ENCODE measurements at places on chromosomes 7 and 10.

- DNase-seq, result no peak
Measured at GRCh38 chr7:133676805-133677370, 424.0 kb downstream of the EXOC4 start.

DNA sequence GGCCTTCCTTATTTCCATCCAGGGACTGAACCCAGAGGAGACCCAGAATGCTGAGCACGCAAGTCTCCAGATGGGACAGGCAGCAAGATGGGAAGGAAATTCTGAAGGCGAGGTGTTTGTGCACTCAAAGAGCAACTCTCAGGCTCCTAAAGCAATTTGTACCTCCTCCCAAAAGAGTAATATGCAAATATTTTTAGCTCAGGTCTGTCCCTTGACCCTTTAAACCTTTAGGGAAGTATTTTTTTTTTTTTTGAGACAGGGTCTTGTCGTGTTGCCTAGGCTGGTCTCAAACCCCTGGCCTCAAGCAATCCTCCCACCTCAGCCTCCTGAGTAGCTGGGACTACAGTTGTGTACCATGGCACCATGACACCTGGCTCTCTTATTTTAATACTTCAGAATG lies 8.4 kb downstream of the RP9 start:
- no peak for DNase-seq

- no peak for DNase-seq
Measured at GRCh38 chr7:46681865-46682503, 760.9 kb upstream of the IGFBP3 start.

- DNase-seq, result no peak
Measured at GRCh38 chr7:27095050-27095896, 527 bp downstream of the HOXA1 start.

DNA sequence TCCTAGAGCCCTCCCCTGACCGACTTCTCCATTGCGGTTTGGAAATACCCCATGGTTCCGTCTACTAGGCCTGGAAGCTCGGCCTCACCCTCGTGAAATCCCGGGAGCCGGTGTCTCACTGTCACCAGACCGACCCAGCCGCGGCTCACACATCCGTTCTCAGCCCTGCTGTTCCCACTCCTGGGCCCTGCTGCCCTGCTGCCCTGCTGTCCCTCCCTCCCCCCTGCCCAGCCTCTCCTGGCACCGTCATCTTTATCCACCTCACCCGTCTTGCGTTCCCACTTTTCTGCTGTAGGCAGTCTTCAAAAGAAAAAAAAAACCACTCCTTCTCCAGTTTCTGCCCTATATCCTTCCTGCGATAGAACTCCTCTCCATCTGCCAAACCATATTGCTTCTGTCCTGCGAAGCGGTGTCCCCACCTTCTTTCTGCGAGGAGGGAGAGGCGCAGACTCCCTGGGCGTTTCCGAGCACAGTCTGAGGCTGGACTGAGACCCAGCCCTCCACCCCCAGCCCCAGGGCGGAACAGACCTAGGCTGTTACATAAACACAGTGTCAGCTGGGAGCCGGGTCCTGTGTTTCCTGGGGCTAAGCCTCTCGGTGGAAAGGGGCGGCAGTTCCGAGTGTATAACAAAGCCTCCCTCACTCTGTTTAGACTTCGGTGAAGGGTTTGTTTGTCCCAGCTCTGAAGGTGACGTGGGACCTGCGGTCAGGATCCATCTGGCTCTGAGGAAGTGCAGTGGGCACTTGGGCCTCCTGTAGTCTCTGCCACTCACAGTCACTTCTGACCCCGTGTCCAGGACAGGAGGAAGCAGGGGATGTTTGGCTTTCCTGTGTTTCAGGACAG lies 2.8 kb downstream of the AGAP3 start:
- DNase-seq, result peak; percentile 79

- DNase-seq, result no peak
Measured at GRCh38 chr10:125091891-125092290, 68.5 kb downstream of the CTBP2 start.

DNA sequence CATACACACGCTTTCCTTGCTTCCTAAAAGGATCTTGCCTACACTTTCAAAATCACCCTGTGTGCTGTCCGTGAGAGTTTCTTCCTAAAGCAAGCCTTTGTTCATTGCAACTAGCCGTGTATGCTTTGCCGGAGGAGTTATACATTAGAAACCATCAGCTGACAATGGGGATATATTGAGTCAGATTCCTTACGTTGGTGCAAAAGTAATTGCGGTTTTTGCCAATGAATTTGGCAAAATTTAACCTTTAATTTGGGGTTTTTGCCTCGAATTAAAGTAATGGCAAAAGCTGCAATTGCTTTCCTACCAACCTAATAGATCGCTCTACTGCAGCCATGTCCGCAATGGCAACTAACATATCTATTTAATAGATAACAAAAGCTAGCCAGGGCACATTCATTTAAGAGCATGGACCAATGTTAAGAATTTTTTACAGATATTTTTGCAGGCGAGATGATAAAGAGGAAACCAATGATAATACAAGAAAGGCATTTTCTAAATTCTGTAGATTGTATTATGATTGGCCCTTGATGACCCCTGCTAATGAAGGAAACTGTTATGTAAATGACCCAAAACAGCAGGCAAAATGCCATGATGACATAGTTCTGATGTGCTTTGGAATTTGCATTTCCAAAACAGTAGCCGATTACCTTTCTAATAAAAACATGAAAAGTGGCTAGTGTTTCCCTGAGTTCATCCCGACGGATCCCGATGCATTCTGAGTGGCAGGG lies 184.8 kb upstream of the NRP1 start:
- no peak for DNase-seq

DNA sequence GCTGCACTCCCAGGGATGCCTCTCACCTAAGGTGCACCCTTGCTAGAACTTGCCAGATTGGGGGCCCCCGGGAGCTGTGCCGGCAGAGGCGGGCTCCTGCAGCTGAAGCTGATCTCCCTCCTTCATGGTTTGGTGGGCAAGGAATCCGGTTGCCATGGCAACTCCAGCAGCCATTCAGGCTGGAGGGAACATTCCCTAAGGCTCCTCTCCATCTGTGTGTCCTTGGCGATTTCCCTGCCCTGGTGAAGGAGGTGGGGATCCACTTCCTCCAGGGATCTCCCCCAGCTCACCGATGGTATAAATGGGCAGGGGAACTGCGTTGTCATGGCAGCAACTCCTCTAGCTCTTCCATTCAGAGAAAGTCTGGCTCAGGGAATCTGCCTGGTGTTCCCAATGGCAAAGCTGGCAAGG lies 49.6 kb upstream of the GPR158 start:
- DNase-seq, result no peak

GRCh38 chr7:102953406-102953805 lies 40.6 kb downstream of the LRRC17 start:
- DNase-seq, result no peak

DNA sequence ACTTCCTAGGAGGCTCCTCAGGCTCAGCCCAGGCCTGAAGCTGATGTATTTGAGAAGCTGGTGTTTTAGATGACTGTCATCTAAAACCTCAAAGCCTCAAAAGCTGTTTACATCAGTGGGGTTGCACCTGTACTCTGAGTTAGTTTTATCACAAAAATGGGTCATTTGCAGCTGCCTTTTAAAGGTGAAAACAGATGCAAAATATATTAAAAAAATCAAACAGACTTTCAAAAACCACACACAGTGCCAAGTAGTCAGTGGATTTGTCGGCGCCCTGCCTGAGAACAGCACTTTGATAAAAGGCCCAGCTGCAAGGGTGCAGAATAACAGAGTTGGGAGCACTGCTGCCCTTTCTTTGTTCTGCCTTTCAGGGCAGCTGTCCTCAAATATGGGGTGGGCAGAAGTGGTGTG lies 103.0 kb downstream of the VOPP1 start:
- DNase-seq, result no peak

- no peak for DNase-seq
Measured at GRCh38 chr7:43577485-43577951, 5.4 kb upstream of the STK17A start.

DNA sequence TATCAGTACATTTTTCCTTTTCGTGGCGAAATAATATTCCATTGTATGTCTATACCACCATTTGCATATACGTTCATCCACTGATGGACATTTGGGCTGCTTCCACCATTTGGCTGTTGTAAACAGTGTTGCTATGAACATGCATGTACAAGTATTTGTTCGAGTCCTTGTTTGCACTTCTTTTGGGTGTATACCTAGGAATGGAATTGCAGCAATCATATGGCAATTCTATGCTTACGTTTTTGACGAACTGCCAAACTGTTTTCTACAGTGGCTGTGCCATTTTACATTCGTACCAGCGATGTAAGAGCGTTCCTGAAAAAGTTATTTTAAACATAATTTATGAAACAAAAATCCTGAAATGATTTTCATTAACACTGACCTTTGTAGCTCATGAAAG lies 79.5 kb downstream of the HIPK2 start:
- no peak for DNase-seq
